ENCODE measurements at places on chromosomes 5 and 9. TPM values are rescaled to one million over a fixed set of nuclear protein-coding genes. Genes with fewer than 3 reads are reported as not detected.

DNA sequence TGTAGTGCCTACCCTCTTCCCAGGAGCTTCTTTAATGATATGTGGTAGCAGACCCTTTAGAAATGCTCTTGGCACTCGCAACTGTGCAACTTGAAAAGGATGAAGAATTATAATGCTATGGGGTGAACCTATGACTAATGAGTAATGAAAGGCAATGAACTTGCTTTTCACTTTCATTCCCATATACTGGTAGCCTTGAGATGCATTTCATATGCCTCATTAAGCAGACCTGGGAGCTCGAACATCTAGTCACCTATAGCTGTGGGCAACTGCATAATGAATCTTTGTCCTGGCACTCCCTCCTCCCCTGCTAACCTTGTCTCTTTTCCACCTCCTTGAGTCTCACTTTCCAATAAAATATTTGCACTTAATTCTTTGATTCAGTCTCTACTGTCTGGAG, 605.9 kb upstream of the DAB2 start:
- no peak overlapping the region for H3K4me3 ChIP-seq
- no peak overlapping the region for H3K27ac ChIP-seq
- H3K27me3 ChIP-seq, result no peaks in the 10 kb centered on the region
- H3K36me3 ChIP-seq, result no peaks in the 10 kb centered on the region
- H3K4me1 ChIP-seq, result no peaks in the 10 kb centered on the region
- no peak for DNase-seq

DNA sequence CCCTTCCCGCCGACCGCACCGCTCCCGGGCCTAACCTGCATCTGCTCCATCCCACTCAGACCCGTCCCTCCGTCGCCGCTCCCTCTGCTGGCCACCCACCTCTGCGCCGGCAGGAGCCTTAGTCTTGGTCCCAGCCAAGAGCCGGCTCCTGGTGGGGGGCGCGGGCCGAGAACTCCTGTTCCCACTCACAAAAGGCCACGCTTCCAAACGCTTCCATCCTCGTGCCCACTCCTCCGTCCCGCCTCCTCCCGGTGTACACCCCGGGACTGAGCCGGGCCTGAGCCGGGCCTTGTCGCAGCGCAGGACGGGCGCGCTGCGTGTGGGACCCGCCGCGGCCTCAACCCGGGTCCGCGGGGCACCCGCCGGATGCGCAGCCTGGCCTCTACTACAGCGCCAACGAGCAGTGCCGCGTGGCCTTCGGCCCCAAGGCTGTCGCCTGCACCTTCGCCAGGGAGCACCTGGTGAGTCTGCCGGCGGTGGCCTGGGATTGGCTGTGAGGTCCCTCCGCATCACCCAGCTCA, 7.5 kb downstream of the ADAMTS13 start:
- peak; percentile 25 for DNase-seq
- no peak overlapping the region for H3K4me3 ChIP-seq
- no peak overlapping the region for H3K27ac ChIP-seq
- peaks cover 5% of the 10 kb centered on the region for H3K27me3 ChIP-seq

- no peaks in the 10 kb centered on the region for H3K36me3 ChIP-seq
- no peak for DNase-seq
- no peak overlapping the region for H3K4me3 ChIP-seq
- no peak overlapping the region for H3K27ac ChIP-seq
These were observed 16.4 kb upstream of the SEMA4D start for GRCh38 chr9:89514337-89514736.

GRCh38 chr5:7849681-7850394, 1.1 kb downstream of the CFAP90 start:
- H3K36me3 ChIP-seq, result no peaks in the 10 kb centered on the region
- no peaks in the 10 kb centered on the region for H3K4me1 ChIP-seq
- no peak for DNase-seq
- peaks cover 25% of the 10 kb centered on the region for H3K27me3 ChIP-seq
- H3K4me3 ChIP-seq, result no peak overlapping the region

Gene EPB41L4B
- total RNA-seq, result 1.5 TPM

Gene PTPRD
- 3.3 TPM for total RNA-seq

Gene PRR7
- total RNA-seq, result 2.1 TPM
